ENCODE measurements at places on chromosomes 7 and 10.

GRCh38 chr7:31027161-31027965 lies 24.7 kb upstream of the ADCYAP1R1 start:
- no peak for DNase-seq

- DNase-seq = no peak
These were observed 10.4 kb downstream of the ELN start for GRCh38 chr7:74038194-74038961.

GRCh38 chr7:1235501-1236131 lies 2.9 kb downstream of the UNCX start:
- no peak for DNase-seq

DNA sequence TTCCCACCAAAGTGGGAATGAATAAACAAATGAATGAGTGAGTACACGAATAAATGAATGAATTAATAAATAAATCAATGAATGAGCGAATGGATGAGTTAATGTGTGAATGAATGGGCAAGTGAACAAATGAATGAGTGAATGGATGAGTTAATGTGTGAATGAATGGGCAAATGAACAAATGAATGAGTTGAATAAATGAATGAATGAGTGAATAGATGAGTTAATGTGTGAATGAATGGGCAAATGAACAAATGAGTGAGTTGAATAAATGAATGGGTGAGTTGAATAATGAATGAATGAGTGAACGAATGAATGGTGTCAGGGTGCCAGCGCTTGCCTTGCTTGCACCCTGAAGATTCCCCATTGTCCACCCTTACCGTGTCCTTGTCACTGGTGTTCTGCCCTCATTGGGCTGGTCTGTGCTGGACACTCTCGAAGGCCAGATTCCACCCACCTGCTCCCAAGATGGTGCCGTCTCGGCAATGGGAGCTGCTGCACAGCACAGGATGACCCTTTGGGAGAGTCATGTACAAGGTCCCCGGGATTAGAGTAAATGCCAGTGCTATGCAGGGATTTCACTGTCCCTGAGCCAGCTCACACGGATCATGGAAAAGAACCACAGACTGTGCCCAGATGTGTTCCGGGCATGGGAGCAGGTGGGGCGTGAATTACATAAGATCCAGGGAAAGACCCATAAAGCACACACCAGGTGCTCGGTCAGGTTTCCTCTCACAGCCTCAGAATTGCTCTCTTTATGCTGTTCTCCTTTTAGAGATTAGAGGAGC lies 83.2 kb downstream of the CAMK1D start:
- no peak for DNase-seq

- DNase-seq = no peak
These were observed 29.8 kb upstream of the SP8 start for GRCh38 chr7:20816372-20816959.

GRCh38 chr10:3255075-3255474 lies 82.5 kb upstream of the PITRM1 start:
- no peak for DNase-seq

DNA sequence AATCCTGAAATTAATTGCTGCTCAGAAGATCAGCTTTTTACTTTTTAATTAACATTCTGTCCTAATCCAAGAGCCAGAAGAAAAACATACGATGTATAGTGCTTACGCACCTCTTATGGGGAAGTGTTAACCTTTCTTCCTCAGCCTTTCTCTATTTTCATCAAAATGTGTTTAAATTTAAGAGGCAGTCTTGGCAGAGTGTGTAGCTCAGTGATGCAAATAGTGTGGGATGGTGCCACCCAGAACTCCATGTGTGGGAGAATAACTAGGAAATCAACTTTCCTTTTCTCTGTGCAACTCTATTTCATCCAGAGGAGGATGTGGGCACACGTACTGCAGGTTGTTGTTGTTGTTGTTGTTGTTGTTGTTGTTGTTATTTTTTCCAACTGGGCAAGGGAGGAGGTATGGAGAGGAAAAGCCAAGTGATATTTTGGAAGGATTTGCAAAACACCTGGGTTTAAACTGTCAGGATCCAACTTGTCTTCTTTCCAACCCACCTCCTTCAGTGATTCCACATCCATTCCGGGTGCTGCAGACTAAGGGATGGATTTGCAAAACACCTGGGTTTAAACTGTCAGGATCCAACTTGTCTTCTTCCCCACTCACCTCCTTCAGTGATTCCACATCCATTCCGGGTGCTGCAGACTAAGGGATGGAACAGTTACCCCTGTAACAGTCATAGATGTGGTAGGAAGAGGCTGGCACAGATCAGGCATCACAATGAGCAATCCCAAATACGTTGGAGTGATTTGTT lies 19.8 kb downstream of the ELMO1 start:
- no peak for DNase-seq

DNA sequence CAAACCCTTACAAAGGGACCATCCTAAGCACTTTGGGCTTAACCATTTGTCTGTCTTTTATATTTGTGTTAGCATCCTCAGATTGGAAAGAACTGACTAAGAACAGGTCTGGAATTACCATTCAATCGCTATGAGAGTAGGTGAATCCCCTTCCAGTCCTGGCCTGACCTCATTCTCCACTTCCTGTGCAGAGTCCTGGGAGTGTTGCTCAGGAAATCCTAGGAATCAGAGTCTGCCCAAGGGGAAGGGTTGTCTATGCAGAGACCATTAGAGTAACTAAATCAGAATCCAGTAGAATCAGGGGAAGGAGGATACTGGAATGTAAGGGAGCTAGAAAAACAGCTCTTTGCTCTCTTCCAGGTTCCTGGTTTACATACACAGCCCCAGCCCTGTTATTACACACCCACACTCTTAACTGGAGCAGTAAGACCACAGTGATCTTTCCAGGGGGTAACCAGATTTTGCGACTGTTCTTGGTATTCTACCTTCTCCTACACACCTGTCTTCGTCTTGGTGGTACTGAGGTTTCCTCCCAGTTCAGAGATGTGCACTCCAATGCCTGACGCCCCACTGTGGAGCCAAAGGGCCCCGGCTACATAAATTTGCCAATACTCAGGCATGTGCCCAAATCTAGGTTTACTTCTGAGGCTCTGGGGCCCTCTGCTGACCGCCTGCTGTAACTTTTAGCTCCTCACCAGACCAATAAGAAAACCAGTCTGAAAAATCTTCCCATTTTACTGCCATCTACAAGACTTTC lies 103.7 kb downstream of the RNF216 start:
- DNase-seq = peak; percentile 76

- DNase-seq = no peak
These were observed 17.3 kb upstream of the INPP5A start for GRCh38 chr10:132520177-132520811.

- no peak for DNase-seq
These were observed 43.0 kb downstream of the VSTM4 start for GRCh38 chr10:49072166-49072885.

- no peak for DNase-seq
These were observed 98.9 kb downstream of the KAT6B start for GRCh38 chr10:74925291-74925690.

DNA sequence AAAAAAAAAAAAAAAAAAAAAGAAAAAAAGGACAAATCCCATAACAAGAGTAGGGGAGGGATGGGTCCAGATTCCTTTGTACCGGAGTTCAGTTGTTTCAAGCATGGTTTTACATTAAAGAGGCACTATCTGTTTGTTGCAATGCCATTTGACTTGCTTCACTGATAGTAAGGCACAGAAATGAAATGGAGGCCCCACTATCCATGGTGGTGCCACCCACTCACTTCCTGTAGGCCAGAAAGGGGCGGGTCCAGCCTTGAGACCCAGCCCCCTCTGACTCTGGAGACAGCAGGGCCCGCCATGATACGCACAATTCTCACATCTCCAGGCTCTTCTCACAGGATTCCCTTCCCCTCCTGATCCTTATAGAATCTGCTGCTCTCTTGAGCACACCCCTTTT lies 100.0 kb downstream of the CLEC2L start:
- DNase-seq = no peak

- DNase-seq = no peak
These were observed 25.8 kb upstream of the GPR37 start for GRCh38 chr7:124791426-124791825.

DNA sequence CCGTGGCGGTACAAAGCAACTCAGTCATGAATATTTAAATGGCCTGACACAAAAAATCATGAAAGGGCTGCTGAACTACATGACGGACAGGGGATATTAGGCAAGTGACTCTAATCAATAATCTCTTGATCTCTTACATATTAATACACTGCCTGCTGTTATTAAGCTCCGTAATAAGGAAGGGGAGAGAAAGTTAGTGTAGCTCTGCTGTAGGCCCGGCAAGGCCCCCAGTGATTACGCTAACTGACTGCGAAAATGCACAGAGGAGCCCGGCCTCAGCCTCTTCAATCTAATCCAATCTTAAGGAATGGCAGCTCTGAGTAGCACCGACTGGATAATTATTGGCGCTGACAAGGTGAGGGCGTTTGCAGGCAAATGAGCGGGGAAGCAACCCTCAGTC lies 583.5 kb upstream of the MKI67 start:
- no peak for DNase-seq

DNA sequence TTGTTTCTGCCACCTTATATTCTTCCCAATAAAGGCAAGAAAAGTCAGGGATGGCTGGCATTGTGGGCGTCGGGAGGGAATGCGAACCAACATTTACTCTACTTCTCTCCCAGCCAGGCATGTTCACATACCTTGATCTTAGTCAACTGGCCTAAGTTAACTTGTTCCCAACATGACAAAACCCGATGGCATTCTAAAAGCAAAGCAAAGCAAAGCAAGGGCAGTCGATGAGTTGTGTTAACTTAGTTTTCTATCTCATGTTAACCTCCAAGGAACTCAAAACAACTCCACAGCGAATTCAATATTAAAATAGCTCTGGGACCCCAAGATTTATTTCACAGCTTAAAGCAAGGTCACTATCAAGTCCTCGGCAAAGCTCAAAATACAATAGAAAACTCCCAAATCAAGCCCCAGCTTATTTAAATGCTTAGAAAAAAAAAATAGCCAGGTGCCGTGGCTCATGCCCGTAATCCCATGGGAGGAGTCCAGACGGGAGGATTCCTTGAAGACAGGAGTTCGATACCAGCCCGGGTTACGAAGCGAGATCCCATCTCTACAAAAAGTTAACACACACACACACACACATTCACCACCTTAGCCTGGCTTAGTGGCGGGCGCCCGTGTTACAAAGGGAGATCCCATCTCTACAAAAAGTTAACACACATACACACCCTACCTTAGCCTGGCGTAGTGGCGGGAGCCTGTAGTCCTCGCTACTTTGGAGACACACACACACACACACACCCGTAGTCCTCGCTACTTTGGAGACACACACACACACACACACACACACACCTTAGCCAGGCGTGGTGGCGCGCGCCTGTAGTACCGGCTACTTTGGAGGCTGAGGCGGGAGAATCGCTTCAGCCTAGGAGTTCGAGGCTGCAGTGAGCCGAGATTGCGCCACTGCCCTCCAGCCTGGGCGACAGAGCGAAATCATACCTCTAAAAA lies 901 bp upstream of the CCNY start:
- DNase-seq = no peak
